ENCODE measurements at places on chromosomes 2 and 18.

GRCh38 chr2:147511491-147511948 is 333.3 kb upstream of the ACVR2A start:
- no peak for DNase-seq

GRCh38 chr18:46373131-46373530 is 268.9 kb downstream of the HAUS1 start:
- DNase-seq, result no peak

GRCh38 chr2:11437602-11438001 is 28.4 kb downstream of the E2F6 start:
- no peak for DNase-seq

- no peak for DNase-seq
These were observed 4.6 kb upstream of the MLPH start for GRCh38 chr2:237482485-237482884.

- no peak for DNase-seq
These were observed 16.4 kb downstream of the PXDN start for GRCh38 chr2:1727796-1728474.

Measured in central memory CD8-positive, alpha-beta T cell (primary cell).